Endodermal cell (in vitro differentiated cells): ENCODE measurements at places on chromosomes 11 and 22.

DNA sequence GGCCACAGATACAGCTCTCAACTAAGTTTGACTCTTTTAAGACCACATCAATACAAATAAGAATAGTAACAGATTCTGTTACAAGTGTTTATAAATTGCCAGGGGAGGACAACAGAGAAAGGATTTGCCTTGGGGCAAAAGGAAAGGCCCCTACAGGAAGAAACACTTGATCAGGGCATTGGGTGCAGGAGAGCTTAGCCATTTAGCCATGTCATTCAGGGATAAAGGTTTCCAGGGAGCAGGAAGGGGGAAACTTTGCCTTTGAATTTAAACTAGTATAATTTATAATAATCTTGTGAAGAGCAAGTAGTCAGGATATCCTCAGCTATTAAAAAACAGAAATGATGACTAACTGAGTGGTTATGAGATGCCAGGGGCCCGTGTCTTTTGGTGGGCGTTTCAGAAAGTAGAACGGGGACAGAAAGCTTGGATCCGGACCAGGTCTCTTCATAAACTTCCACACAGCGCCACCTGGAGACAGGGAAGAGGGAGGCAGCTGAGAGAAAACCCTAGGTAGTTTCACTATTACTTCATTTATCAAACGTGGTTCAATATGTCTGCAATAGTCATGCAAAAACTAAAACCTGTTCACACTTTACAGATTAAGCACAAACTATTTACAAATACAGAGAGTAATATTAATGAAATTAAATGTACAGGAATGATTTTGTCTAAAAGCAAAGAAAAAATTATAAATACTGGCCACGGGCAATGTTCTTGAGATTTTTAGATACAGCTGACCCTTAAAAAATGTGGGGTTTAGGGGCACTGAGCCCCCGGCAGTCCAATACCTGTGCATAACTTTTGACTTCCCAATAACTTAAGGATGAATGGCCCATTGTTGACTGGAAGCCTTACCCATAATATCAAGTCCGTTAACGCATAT is 11.0 kb upstream of the SLC5A4 start:
- DNase-seq = peak; percentile 84

GRCh38 chr11:1303973-1304372 is 5.5 kb downstream of the TOLLIP start:
- peak; percentile 30 for DNase-seq

- DNase-seq = no peak
Measured at GRCh38 chr11:26527685-26528084, 44.4 kb downstream of the MUC15 start.

- peak; percentile 89 for DNase-seq
Measured at GRCh38 chr22:41526830-41527799, 17.2 kb downstream of the POLR3H start.

GRCh38 chr11:132367293-132367692 is 996.9 kb downstream of the NTM start:
- DNase-seq = no peak

DNA sequence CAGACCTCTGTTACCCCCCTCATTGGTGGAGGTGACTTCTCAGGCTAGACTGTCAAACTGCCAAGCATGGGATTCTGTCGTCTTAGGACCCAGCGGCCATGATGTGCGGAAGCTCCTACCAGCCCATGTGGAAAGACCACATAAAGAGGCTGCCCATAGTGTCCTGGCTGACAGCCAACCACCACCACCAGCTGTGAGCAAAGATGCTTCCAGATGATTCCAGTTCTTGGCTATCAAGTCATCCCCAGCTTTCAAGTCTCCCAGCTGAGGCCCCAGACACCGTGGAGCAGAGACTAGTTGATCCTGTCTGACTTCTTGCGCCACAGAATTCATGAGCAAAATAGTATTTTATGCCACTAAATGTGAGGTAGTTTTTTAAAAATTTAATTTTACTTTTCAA is 32.9 kb downstream of the SCUBE1 start:
- DNase-seq = no peak

DNA sequence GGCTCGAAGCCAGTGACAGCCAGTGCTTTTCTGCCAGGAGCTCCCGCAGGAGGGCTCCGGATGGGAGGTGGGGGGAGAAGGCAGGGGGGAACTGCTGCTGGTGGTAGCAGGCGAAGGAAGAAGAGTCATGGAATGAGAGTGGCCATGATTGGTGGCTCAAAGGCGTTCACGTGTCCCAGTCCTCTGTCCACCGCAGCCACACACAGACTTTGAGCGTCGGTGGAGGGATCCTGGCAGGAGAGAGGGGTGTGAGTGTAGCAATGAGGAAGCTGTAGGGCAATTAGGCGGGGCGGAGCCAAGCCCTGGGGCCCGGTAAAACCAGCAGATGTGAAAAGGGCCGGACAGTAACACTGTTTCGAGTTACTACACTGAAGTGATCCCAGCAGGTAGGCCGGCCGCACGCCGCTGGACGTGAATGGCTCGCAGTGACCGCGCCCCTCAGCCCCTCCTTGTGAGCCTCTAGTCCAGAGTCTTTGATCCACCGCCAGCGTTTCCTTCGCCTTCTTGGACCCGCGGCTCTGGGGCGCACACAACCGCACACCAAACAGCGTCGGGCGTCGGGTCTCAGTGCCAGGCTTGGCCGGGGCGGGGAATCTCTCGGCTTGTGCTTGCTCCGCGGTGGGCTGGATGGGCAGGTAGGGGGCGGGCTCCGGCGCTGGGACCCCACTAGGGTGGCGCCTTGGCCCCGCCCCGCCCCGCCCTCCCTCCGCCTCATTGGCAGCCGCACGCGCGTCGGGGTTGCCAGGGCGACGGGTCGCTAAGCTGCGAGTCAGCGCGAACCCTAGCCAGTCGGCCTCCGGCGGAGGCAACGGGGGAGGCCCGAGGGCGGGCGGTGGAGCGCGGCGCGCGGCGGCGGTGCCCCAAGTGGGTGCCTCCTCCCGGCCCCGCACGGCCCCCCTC is at the start of gene LRRC10B:
Gene LRRC10B, plus strand, starts transcription at position 788 of the 900 bp plus-strand sequence. CDS start 250 bp downstream, outside the sequence.
- peak; percentile 96 for DNase-seq

GRCh38 chr22:38139901-38140300 is 29.4 kb upstream of the BAIAP2L2 start:
- no peak for DNase-seq

GRCh38 chr11:125429174-125429707 is 66.8 kb downstream of the FEZ1 start:
- DNase-seq = peak; percentile 95

GRCh38 chr11:120339394-120339890 is 3.2 kb downstream of the ARHGEF12 start:
- no peak for DNase-seq
